ENCODE measurements at places on chromosomes 5 and 9. TPM values are rescaled to one million over a fixed set of nuclear protein-coding genes. Genes with fewer than 3 reads are reported as not detected.

GRCh38 chr5:105956456-105957196 lies 1714.1 kb downstream of the EFNA5 start:
- H3K27me3 ChIP-seq: no peaks in the 10 kb centered on the region
- no peak for DNase-seq
- H3K4me1 ChIP-seq: no peaks in the 10 kb centered on the region
- H3K4me3 ChIP-seq: no peak overlapping the region

DNA sequence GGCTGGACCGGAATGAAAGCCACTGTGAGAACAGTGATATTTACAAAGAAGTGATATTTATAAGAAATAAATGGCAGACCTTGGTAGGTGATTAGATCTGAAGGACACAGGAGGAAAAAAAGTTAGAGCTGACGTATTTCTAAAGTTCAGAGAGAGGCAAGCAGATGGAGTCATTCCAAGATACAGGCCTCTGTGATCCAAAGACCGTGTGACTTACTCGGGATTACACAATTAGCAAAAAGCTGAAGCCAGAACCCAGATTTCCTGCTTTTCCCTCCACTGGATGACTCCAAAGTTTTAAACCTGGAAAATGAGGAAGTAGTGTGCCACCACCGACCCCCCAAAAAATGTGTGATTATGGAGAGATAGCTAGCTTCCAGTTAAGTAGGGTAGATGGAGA lies 3.1 kb upstream of the DOCK8 start:
- H3K27me3 ChIP-seq: peaks cover 36% of the 10 kb centered on the region
- no peak overlapping the region for H3K27ac ChIP-seq
- peaks cover 9% of the 10 kb centered on the region for H3K4me1 ChIP-seq

The IL5 gene
- total RNA-seq: not detected

- H3K36me3 ChIP-seq: no peaks in the 10 kb centered on the region
- no peak overlapping the region for H3K4me3 ChIP-seq
- DNase-seq: no peak
- H3K27ac ChIP-seq: no peak overlapping the region
These were observed 93.0 kb downstream of the IRX2 start for GRCh38 chr5:2658447-2658846.

DNA sequence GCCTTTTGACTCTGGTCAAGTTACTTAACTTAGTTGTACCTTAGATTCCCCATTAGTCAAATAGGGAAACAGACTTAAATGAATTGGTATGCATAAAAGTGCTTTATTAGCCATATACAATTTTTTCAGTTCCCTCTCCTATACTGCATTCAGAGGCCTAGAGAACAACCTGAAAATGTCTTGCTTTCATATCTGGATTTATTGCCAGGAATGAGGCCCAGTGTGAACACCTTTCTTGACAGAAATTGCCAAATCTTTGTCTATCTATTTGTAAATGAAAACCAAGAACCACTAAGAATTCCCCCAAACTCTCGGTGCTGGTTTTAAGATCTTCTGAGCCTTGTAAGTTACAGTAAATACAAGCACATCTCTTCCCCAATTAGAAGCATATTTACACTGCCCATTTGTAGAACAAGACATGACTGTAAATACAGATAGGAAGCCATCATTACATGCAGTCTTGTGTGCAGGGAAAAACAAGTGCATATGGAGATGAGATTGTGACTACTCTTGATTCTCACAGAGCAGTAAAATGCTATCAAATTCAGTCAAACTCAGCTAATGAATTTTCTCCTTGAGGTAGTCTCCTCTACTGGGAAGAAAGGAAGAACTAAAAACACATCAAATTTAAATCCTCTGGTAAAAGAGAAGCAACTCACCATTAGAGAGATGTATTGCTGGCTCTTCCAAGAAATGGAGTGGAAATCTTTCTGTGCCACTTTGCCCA lies 5.2 kb upstream of the FAM13B start:
- no peak overlapping the region for H3K4me3 ChIP-seq
- H3K36me3 ChIP-seq: no peaks in the 10 kb centered on the region
- H3K27me3 ChIP-seq: no peaks in the 10 kb centered on the region
- no peak overlapping the region for H3K27ac ChIP-seq

The MAMDC4 gene
- total RNA-seq: 4.1 TPM

The C9orf50 gene
- not detected for total RNA-seq

The DMRT2 gene
- not detected for total RNA-seq

- H3K27ac ChIP-seq: no peak overlapping the region
- H3K4me3 ChIP-seq: no peak overlapping the region
- H3K4me1 ChIP-seq: no peaks in the 10 kb centered on the region
- H3K36me3 ChIP-seq: no peaks in the 10 kb centered on the region
- H3K27me3 ChIP-seq: no peaks in the 10 kb centered on the region
These were observed 1240.1 kb upstream of the WWC1 start for GRCh38 chr5:167051402-167051768.

GRCh38 chr5:149185067-149185466 lies 43.8 kb downstream of the ABLIM3 start:
- DNase-seq: no peak
- no peaks in the 10 kb centered on the region for H3K27me3 ChIP-seq
- H3K4me3 ChIP-seq: no peak overlapping the region
- peaks cover 31% of the 10 kb centered on the region for H3K4me1 ChIP-seq
- peak overlapping the region; percentile 30 for H3K27ac ChIP-seq

The LMX1B gene
- 0.55 TPM for total RNA-seq

DNA sequence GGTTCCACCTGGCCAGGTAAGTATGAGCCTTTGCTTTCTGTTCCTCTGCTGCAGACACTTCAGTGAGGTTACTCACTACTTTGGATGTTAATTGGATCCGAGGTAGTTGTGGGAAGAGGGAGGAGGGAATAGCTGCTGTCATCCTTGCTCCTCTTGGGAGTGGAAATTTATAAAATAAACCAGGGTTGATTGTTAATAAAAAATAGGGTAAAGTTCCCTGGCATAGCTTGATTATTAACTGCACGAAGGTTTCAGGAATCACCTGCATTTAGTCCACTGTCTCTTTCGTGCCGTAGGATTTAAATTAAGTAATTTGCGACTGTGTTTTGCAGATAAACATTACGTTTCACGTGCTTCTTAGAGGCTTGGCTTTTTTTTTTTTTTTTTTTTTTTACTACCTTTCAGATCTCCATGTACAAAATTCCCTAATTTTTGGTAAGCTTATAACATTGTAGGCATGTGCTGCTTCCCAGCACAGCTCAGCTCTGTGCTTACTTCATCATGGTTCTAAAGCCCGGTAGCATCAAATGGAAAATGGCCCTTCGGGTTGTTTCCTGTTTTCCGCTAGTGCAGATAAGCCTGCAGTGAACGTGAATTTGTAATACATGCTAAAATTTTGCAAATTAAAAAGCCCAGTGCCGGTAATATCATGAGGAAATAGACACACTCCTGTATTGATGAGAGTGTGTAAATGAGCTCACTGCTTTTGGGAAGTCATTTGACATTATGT lies 26.9 kb upstream of the LTC4S start:
- no peak overlapping the region for H3K4me3 ChIP-seq
- H3K36me3 ChIP-seq: peaks cover 68% of the 10 kb centered on the region
- no peak for DNase-seq

The MARCOL gene
- not detected for total RNA-seq

DNA sequence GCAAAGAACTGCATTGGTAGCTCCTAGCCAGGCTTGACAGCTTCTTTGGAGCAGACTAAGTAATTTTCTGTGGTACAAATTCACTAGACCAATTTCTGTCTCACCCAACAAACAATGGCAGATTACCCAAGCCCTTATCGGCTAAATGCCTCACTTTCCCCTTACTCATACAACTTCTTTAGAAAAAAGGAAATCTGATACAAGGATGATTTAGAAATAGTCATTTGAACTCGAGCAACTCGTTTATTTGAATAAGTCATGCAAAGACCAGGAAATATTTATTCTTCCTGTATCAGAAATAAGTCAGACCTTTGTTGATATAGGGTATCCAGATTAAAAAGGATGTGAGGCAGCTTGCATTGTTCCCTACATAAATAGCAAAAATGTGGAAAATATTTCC lies 170.4 kb upstream of the CDH6 start:
- H3K27me3 ChIP-seq: no peaks in the 10 kb centered on the region
- no peak overlapping the region for H3K4me3 ChIP-seq
- no peaks in the 10 kb centered on the region for H3K36me3 ChIP-seq
- H3K27ac ChIP-seq: no peak overlapping the region
- H3K4me1 ChIP-seq: no peaks in the 10 kb centered on the region
- no peak for DNase-seq

The FOXD4 gene
- total RNA-seq: 0.13 TPM

GRCh38 chr5:139637438-139638089 lies 10.6 kb upstream of the CXXC5 start:
- H3K4me3 ChIP-seq: peak overlapping the region; percentile 57
- H3K4me1 ChIP-seq: peaks cover 62% of the 10 kb centered on the region
- H3K27ac ChIP-seq: peak overlapping the region; percentile 90
- no peaks in the 10 kb centered on the region for H3K27me3 ChIP-seq

DNA sequence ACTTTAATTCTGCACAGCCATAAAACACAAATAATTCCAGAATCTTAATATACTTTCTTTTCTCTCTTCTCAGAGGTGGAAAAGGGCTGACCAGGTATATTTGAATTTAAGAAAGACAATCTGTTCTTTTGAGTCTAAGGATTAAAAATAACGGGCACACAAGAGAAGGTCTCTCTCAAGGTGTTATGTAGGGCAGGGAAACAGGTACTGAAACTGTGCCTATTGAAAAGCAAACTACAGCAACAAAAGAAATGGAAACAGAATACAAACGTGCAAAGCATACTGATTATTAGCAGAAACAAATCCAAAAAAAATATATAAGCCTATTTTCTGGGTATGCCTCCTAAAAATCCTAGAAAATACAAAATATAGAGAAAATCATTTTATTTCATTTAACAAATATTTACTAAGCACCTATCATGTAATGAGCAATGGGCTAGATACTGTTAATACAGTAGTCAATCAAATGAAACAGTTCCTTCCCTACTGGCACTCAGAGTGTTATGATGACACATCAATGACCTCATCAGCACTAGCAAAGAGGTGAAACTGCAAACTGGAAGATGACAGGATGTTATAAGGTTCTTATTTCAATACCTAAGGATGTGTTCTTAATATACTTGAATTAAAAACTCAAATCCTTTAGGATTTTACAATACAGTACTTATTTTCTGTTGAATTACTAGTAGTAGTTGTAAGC lies 87.7 kb downstream of the AUH start:
- H3K4me3 ChIP-seq: no peak overlapping the region
- no peaks in the 10 kb centered on the region for H3K36me3 ChIP-seq
- H3K27me3 ChIP-seq: no peaks in the 10 kb centered on the region
- no peak for DNase-seq

The S1PR3 gene
- 61.6 TPM for total RNA-seq

DNA sequence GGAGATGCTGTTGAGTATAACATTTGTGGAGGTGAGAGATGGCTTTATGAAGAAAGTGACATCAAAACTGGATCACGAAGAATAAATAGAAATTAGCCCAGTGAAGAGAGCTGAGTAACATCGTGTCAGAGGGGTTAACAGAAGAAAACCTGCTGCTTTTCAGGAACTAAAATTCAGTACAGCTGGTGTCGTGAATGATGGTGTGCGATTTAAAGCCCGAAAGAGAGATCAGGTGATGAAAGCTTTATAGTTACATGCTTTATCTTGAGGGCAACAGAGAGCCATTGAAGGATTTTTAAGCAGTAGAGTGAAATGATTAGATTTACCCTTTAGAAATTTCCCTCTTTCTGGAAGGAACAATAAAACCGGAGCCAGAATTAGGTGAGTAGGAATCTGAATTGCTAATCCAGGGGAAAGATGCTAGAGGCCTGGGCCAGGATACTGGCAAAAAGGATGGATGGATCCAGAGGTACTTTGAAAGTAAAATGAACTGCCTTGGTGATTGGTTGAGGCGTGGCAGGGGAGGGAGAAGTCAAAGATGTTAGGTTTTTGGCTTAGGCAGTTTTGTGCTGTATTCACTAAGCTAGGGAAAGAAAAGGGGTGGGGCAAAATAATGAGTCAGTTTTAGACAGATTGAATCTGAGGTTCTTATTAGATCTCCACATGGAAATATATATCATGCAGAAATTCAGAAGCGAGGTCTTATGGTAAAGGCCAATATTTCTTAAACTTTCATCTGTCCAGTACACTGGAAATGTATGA lies 3.4 kb downstream of the LRRC70 start:
- DNase-seq: no peak
- peaks cover 10% of the 10 kb centered on the region for H3K4me1 ChIP-seq
- H3K4me3 ChIP-seq: peak overlapping the region; percentile 6
- no peaks in the 10 kb centered on the region for H3K27me3 ChIP-seq
- no peaks in the 10 kb centered on the region for H3K36me3 ChIP-seq

The UGT3A2 gene
- not detected for total RNA-seq

- no peaks in the 10 kb centered on the region for H3K27me3 ChIP-seq
- H3K4me1 ChIP-seq: peaks cover 22% of the 10 kb centered on the region
- H3K4me3 ChIP-seq: no peak overlapping the region
- no peaks in the 10 kb centered on the region for H3K36me3 ChIP-seq
- no peak overlapping the region for H3K27ac ChIP-seq
- DNase-seq: no peak
These were observed 53.0 kb downstream of the GADD45G start for GRCh38 chr9:89657765-89658164.

DNA sequence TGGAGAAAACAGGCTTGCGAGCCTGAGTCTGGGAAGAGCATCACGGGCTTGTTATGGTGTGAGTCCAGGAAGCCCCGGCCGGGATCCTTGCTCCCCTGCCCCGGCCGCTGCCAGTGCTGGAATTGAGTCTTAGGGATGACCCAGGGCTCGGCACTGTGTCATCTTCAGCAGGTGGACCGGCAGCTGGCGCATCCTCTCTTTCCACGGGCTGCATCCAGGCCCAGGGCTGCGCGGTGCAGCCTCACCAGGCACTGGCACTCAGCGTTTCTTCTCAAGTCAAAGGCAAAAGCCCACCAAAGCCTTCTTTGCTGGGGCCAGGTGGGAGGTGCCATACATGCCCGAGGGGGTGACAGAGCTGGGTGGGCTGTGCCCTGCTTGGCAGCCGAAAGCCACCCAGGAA lies 46.6 kb downstream of the COL5A1 start:
- H3K27ac ChIP-seq: no peak overlapping the region
- H3K36me3 ChIP-seq: no peaks in the 10 kb centered on the region
- H3K4me3 ChIP-seq: no peak overlapping the region
- peaks cover 13% of the 10 kb centered on the region for H3K4me1 ChIP-seq
- DNase-seq: no peak
- no peaks in the 10 kb centered on the region for H3K27me3 ChIP-seq

- no peak overlapping the region for H3K4me3 ChIP-seq
- no peaks in the 10 kb centered on the region for H3K27me3 ChIP-seq
- H3K36me3 ChIP-seq: no peaks in the 10 kb centered on the region
- H3K4me1 ChIP-seq: no peaks in the 10 kb centered on the region
These were observed 455.5 kb upstream of the RORB start for GRCh38 chr9:74041588-74041987.

DNA sequence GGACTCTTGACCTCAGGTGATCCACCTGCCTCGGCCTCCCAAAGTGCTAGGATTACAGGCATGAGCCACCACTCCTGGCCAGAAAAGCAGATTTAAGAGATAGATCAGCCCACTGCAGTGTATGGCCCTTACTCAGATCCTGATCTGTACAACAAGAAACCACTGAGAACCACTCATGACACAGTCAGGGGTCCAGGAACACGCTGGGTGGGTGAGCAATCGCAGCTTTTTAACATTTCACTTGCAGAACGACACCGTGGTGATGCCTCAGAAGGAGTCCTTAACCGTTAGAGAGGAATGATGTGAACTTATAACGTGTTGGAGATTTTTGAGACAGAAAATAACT lies 45.3 kb upstream of the NSMF start:
- H3K4me3 ChIP-seq: no peak overlapping the region
- H3K27me3 ChIP-seq: no peaks in the 10 kb centered on the region
- H3K4me1 ChIP-seq: no peaks in the 10 kb centered on the region
- H3K36me3 ChIP-seq: no peaks in the 10 kb centered on the region

- H3K36me3 ChIP-seq: peaks cover 63% of the 10 kb centered on the region
- H3K4me1 ChIP-seq: peaks cover 13% of the 10 kb centered on the region
- no peak overlapping the region for H3K4me3 ChIP-seq
- H3K27ac ChIP-seq: no peak overlapping the region
- no peaks in the 10 kb centered on the region for H3K27me3 ChIP-seq
- DNase-seq: no peak
These were observed 4.5 kb downstream of the EXOC3 start for GRCh38 chr5:447501-447900.

Data from heart right ventricle (tissue), 16 donors.